Fibroblast of skin of right quadriceps (primary cell): ENCODE measurements at places on chromosomes 1 and 21.

DNA sequence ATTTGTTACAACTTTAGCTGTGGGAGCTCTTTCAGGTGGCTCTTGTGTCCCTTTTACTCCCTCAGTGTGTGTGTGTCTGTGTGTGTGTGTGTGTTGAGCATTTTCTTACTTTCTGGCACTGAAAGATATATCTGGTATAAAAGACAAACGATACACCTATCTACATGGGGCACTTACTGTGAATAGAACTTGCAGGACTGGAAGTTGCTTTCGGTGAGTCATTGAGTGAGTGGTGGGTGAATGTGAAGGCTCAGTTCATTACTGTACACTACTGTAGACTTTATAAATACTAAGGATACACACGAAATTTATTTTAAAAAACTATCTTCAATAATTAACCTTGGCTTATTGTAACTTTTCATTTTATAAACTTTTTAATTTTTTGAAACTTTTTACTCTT lies 38.7 kb downstream of the BTBD8 start:
- no peak for DNase-seq

DNA sequence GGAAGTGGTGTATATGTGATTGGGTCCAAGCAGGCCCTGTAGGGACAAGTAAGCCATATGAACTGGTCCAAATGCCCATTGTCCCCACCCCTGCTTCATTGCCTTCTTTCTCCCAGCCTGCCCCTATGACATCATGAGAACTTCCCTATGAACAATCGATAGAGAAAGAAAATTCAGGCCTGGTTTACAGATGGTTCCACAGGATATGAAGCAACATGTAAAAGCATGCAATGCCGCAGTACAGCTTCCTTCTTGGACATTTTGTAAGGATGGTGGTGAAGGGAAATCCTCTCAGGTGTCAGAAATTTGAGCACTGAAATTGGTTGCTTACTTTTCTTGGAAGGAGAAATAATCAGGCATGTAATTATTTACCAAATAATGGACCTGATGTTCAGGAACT lies 581.7 kb downstream of the MRPL39 start:
- DNase-seq, result no peak

DNA sequence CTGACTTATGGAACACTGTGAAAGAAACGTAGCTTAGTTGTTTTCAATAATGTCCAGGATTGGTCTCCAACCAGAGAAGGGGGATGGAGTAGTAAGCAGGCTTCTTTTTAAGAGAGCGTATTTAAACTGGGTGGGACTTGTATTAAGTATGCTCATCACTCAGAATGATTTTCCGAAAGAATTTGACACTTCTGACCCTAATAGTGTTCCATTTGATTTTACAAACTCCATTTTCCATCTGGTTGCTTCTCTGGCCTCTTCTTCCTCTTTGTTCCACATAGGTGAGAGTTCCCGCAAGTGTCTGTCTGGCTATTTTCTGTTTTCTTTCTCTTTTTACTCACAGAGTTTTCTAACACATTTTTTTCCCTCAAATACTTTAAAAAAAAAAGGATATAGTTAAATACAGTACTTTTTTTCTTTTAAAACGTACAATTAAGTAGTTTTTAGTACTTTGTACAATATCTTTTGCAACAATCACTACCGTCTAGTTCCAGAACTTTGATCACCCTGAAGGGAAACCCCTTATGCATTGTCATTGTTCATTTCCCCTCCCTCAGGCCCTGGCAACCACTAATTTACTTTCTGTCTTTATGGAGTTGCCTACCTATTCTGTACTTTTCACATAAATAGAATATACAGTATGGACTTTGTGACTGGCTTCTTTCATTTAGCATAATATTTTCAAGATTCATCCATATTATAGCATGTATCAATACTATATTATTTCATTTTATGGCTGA lies 67.0 kb downstream of the RASAL2 start:
- no peak for DNase-seq

- no peak for DNase-seq
Observed at GRCh38 chr1:212297338-212297737, 12.1 kb downstream of the PPP2R5A start.

GRCh38 chr1:172638885-172639831 lies 19.7 kb upstream of the FASLG start:
- peak; percentile 97 for DNase-seq

DNA sequence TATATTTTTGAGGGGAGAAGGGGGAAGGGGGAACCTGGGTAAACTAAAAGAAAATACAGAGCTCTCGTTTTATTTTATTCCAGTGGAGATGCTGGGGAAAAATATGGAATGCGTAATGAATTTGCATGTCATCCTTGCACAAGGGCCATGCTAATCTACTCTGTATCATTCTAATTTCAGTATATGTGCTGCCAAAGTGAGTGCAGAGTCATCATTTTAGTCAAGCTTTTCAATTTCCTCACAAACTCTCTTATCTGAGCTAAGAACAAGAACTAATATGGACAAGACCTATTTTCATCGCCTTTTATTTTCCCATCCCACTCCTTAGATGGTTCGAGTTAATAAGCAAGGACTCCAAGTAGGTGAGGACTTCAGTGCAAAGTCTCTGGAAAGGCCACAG lies 13.2 kb downstream of the ADORA3 start:
- DNase-seq, result no peak

- peak; percentile 10 for DNase-seq
Observed at GRCh38 chr1:31243501-31244286, 4.0 kb upstream of the NKAIN1 start.

- DNase-seq, result no peak
Observed at GRCh38 chr1:43451701-43452532, 1.8 kb downstream of the HYI start.

DNA sequence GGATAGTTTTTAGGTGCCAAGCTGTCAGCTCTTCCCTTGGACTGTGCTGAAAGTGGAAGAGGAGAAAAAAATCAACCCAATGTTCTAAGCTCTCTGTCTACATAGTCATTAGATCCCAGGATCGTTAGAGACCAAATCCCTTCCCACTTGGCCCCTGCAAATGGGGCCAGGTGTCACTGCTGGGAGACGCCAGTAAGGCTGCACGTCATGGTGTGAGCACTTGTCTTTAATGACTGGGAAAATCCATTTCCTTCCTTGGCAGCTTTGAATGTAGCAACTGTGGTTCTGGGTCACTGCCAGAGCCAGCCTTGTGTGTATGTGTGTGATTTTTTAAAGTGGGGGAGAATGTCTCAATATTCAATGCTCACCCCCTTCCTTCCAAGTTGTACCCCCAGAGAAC lies 59.9 kb downstream of the MAN1C1 start:
- no peak for DNase-seq

- no peak for DNase-seq
Observed at GRCh38 chr1:204615881-204616280, 69.7 kb downstream of the LRRN2 start.

DNA sequence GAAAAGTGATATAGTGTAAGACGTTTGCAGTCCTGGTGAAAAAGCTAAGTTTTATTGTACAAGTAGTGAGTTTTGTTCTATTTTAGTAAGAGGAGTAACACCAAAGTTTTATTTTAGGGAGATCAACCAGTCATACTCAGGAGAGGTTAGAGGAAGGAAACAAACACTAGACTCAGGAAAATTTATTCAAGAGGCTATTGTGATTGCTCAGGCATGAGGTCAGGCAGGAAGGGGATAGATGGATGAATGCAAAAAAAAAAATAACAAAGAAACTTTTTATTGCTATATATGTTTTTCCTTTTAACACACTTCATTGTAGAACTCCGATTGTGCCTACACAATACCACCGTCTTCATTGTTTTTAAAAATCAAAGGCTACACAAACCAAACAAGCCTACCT lies 189.0 kb downstream of the LYPLAL1 start:
- no peak for DNase-seq

GRCh38 chr1:2935751-2936390 lies 85.4 kb upstream of the ACTRT2 start:
- no peak for DNase-seq

DNA sequence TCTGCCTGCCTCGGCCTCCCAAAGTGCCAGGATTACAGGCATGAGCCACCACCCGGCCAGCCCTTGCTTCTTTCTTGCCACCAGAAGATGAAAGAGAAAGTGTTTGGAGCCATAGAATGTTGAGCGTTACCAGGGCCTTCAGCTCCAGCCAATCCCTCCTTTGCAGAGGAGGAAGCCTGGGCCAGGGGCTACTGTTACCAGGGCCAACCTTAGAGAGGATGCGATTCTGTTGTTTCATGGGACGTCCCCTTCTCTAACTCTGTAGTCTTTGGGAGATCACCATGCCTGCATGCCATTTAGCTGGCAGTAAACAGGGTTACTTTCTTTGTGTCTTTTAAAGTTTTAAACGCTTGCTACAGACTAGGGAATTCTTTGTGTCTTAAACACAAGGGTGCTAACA lies 45.8 kb downstream of the CLDN14 start:
- DNase-seq, result no peak

DNA sequence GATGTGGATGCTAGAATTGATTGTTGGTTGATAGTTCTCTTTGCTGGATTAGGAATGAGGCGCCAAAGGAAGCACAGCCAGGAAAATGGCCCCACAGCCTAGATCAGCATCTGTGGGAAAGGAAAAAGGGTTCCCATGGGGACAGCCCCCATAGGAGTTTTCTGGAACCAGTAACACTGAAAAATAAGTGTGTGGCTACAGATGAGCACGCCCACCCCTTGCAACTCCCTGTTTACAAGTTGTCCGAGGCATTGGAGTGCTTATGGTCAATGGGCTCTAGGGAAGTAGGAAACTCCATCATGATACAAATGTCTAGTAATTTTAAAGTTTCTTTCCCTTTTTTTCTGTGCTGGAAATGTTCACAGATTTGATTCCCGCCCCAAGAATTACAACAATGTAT lies 23.8 kb upstream of the UBE2U start:
- DNase-seq, result no peak

DNA sequence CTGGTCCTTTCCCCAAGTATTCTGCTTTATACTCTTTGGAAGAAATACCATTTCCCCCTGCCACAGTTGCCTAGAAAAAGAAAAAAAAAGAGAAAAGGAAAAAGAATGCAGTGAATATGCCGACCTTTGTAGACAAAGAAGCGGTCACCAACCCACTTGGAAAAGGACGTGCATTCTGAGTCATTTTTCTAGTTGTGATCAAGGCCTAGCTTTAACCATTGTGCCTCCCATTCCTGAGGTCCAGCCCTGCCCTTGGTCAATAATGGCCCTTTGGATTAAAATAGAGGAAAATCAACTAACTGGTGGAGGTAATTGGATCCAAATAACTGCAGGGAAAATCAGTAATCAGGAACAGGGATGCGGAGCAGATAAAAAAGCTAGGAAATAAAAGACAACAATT lies 24.8 kb downstream of the S1PR1 start:
- DNase-seq, result no peak

DNA sequence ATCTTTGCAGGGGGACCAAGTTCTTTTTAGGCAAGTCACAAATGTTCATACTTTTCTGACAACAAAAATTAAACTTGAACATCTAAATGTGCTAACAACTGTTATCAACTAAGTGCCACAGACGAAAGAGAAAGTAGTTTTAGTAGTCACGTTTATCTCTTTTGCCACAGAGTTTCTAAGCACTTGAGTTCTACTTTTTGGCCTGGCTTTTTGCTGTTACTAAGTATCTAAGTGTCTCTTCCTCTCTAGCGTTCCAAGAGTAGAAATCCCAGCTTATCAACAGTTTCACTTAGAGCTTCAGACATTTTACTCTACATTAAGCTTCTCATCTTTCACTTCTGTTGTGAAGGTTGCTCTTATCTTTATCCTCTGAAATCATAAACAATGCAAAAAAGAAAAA lies 34.2 kb downstream of the GATAD2B start:
- no peak for DNase-seq

- DNase-seq, result no peak
Observed at GRCh38 chr1:114509596-114510273, 1.3 kb downstream of the TRIM33 start.

GRCh38 chr21:29075706-29076466 lies 2.4 kb upstream of the CCT8 start:
- peak; percentile 37 for DNase-seq

GRCh38 chr1:16249596-16250241 lies 12.7 kb upstream of the CPLANE2 start:
- DNase-seq, result peak; percentile 33

- DNase-seq, result no peak
Observed at GRCh38 chr1:58608297-58608696, 31.2 kb upstream of the TACSTD2 start.

- DNase-seq, result no peak
Observed at GRCh38 chr1:63723602-63724001, 50.2 kb upstream of the ROR1 start.

DNA sequence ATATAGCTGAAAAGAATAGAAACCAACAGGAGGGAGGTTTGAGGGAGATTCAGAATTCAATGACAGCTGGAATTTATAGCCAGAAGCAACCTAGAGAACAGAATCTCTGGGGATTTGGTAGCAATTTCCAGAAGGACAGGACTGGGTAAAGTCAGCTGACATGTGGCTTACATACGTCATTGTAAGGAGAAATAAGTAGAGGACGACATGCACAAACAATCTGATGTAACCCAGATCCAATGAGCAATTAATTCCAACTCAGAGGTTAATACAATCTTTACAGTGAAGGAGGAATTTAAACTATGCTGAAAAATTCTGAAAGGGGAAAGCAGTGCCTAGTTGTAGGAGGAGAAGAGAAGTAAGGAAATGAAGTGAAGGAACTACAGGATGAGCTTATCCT lies 383.9 kb downstream of the PTBP2 start:
- DNase-seq, result peak; percentile 82

GRCh38 chr21:14877581-14878228 lies 187.1 kb downstream of the NRIP1 start:
- peak; percentile 68 for DNase-seq

- no peak for DNase-seq
Observed at GRCh38 chr21:16583556-16583955, 853.8 kb downstream of the USP25 start.

- DNase-seq, result no peak
Observed at GRCh38 chr1:6009120-6010040, 17.2 kb upstream of the NPHP4 start.

- peak; percentile 79 for DNase-seq
Observed at GRCh38 chr1:107750364-107750959, 214.5 kb downstream of the VAV3 start.

DNA sequence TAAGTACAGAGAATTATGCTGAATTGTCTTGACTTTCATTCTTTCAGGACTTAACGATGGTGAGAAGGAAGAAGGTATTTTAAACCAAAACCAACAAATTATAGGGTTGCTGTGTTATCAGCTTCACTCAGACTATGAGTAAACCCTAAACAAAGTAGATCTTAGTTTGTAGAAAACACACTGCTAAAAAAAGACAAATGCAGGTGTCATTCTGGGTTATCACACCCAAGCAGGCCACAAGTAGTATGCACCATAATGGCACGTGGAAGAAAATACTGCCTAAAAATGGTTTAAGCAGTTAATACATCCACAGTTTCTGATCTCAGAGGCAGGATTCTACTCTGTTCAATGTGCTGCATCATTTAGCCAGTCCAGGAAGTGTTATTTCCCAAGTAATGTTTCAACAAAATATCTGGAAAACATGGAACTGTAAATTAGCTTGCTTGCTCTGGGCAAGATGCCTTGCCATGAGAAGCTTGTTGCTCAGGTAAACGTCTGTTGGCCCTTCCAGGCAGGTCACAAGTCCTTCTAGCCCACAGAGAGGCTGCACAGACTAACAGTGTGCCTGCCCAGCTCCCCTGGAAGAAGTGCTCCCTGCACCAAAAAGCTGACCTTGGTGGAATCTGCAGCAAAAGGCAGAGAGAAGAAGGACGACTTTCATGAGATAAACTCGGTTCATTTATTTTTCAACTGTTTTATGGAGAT lies 4.1 kb downstream of the DIPK1A start:
- no peak for DNase-seq
